ENCODE measurements at places on chromosomes 3 and 15.
A peak's percentile ranks its signal among the peaks of the same experiment; 100 is the strongest.

DNA sequence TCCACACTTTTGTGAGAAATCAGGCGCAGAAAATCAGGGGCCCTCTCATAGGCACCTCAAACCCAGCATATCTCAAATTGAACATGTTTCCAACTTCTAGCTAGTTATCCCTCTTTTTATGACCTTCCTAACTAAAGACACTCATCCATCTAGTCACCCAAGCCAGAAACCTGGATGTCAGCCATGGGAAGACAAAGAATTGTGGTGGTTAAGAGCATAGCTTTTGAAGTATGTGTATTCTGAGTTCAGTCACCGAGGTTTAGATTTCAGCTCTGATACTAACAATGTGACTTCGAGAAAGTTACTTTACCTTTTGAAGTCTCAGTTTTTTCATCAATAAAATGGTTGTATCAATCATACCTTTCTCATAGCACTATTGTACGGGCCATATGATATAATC is 495.5 kb downstream of the NLGN1 start:
- DNase-seq = no peak

DNA sequence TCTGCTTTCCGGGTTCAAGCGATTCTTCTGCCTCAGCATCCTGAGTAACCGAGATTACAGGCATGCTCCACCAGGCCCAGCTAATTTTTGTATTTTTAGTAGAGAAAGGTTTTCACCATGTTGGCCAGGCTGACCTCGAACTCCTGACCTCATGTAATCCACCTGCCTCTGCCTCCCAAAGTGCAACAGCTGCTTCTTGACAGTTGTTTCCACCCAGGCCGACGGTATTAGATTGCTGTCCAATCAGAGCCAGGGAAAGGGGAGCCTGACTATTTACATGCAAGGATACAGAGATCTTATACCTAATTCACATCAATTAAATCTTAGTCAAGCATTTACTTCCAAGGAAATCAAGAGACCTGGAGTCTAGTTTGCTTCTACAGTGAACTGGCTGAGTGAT is 4.0 kb upstream of the CAPN3 start:
- no peak for DNase-seq

- DNase-seq = no peak
Observed at GRCh38 chr15:73560501-73561117, 72.6 kb downstream of the NPTN start.

DNA sequence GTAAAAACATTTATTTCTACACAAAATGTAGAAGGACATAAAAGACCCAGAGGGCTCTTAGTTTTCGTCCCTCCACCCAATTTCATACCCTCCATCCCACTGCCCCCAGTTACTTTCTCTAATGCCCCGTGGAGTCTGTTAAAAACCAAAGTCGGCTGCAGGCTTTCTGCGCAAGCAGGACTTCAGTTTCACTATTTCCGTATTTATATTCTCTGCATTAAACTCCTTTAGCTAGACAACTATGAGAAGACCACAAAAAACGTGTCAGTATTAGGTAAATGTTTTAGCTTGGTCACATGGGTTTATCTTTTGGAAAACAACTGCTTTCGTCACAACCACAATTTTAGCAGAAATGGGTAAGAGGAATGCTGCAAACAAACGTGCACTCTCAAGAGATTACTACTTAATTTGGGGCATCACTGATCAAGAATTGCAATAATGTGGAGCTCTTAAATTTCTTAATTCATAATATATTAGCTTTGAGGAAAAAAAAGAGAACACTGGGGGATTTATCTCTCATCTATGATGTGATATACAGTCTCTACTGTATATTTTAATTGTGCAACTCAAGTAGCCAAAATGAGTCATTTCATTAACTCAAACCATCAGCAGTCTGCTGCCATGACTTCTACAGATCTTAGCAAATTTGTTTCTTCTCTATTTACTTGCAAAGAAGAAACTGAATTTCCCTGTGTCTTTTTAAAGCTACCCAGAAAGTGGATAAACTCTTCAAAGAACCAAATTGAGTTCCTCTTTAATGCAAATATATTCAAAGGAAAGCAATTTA is 740 bp upstream of the NSMCE3 start:
- DNase-seq = no peak

GRCh38 chr15:98937413-98938104 is 70.0 kb downstream of the PGPEP1L start:
- no peak for DNase-seq

DNA sequence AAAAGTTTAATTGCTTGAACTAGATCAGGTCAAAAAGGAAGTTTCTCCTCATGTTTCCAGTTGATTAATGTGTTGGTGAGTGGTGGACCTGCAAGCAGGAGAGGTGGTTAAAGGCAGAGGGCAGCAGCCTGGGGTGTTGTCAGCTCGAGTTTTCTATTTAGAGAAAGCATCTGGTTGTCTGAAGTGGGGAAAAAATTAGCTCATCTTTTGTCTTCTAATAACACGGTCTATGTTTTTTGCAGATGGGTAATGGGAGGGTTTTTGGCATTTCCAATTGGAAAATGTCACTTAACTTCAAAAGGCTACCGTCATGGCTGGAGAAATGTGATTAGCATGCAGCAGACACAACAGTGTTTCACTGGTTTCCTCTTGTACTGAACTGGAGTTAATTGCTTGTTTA is 122.6 kb downstream of the ITPR1 start:
- no peak for DNase-seq

- no peak for DNase-seq
Observed at GRCh38 chr15:70343961-70344621, 246.4 kb upstream of the TLE3 start.

DNA sequence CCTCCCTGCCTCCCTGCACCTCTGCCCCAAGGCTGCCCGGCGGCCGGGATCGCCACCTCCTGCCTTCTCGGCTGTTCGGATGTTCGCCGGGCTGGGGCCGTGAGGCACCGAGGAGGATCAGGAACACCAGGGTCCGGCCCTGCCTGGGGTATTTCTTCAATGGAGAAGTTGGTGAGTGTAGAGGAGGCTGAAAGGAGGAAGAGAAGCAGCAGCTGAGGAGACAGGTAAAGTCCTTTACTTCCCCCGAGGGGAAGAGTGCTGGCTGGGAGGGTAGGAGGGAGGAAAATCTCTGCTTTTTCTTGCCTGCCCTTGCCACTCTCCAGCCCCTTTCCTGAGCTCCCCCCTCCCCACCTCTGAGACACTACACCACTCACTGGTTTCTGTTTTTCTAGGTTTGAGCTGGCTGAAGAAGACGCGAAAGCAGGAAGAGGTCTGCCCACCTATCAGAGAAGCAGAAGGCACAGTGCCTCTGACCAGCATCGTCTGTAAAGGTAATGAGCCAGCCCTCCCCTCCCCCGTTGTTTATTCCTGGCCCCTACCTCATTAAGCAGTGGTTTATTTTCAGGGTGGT is 519 bp downstream of the ASB7 start:
- DNase-seq = no peak

GRCh38 chr3:159488602-159489001 is 500.0 kb upstream of the IL12A start:
- no peak for DNase-seq

- peak; percentile 67 for DNase-seq
Observed at GRCh38 chr3:184590795-184591194, 29.2 kb downstream of the EPHB3 start.

DNA sequence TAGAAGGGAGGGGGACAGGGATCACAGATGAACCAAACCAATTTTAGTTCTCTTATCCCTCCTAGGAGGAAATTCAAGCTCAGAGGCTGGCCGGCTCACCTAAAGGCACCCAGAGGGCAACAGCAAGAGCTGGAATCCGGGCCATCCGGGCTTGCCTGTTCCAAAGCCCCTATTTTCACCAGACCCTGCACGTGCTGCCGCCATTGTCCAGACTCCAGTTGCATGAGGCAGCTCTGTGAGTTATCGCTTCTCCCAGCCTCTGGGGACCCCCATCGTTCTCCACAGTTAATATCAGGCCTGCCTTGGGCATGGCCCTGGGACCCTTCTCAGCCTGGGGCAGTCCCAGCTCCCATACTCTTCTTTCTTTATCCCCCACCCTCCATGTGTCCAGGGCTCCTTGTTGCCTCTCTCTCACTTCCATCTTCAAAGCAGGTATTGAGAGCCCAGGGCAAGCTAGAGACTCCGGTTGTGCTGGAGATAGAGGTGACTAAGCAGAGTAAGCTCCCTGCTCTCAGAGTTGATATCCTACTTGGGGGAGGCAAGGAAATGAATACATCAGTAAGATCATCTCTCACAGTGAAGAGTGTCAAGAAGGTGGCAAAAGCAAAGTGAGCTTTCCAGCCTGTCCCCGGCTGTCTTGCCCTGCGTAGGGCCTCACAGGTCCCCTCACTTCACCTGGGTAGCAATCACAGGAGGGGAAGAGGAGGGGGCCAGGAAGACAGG is 322.8 kb downstream of the UACA start:
- no peak for DNase-seq

DNA sequence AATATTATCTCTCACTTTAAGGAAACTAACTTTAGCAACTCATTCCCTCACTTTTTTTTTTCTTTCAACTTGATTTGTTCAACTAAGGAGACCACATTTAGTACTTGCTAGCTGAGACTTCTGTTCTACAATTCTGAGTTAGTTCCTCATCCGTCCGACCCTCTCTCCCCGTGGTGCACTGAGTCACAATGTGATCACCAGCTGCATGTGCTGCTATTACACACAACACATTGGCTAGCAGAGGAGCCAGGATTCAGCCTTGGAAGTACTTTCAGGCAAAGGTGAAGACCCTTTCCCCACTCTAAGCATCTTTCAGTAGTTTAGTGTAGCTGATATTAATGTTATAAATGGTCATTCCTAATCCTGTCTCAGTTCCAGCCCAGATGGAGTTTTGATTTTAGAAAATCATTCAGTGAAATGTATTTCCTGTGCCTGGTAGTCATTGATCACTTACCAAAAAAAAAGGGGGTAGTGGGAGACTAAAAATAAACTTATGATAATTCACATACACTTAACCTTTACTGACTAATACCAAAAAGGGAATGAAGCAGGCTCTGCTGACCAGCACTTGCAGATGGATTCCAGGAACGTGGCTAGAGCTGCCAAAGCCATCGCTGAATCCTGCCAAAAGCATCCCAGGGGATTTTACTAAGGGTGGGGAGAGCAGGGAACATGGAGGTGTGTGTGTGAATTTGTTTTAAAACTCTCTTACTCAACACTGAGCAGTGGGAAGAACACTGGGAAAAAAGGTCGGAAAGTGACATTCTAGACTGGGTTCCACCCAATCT is 424.8 kb downstream of the LPP start:
- peak; percentile 87 for DNase-seq

GRCh38 chr3:71893702-71894479 is 108.9 kb upstream of the PROK2 start:
- no peak for DNase-seq
